ENCODE measurements at places on chromosomes 5 and 9. TPM values are rescaled to one million over a fixed set of nuclear protein-coding genes. Genes with fewer than 3 reads are reported as not detected.

Gene IFNA21
- total RNA-seq: not detected

Gene HACD4
- not detected for total RNA-seq

Gene F2RL1
- 1.7 TPM for total RNA-seq

Gene FOXD4L4
- not detected for total RNA-seq

Gene KIF20A
- 105 TPM for total RNA-seq

Gene NSG2
- not detected for total RNA-seq

Gene EQTN
- not detected for total RNA-seq

Gene ORM2
- not detected for total RNA-seq

Gene SEMA6A
- 1.5 TPM for total RNA-seq

Gene INSL6
- not detected for total RNA-seq

- DNase-seq: no peak
Measured at GRCh38 chr5:8238080-8238479, 369.1 kb downstream of the MTRR start.

GRCh38 chr5:2133936-2134335 lies 251.2 kb upstream of the IRX4 start:
- no peak for DNase-seq

GRCh38 chr5:140311011-140311467 lies 8.1 kb upstream of the PFDN1 start:
- DNase-seq: peak; percentile 98

- DNase-seq: no peak
Measured at GRCh38 chr9:137294681-137295237, 7.3 kb downstream of the NRARP start.

DNA sequence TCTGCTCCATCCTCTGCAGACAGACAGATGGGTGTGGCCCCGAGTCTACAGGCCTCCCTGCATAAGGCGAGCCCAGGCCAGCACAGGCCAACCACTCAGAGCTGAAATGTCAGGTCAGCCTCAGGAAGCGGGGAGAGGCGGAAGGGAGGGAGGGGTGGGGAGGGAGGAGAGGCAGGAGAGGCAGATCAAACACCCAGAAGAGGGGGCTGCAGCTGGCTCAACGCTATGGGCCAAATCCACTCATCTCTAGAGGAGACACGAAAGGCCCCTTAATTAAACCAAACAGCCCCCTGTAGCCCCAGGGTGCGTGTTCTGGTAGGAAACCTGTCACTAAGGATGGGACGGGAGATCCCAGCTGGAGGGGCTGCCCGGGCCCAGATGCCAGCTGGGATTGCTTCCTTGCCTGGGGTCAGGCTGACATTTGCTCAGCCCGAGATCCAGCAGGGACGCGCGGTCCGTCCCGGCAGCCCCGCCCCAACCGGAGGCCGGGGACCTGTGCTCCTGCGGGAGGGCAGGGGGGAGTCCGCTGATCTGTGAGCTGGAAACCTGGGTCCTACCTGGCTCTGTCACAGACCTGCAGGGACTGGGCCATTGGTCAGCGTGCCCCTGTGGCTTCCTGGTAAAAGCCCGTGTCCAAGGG lies 97.2 kb upstream of the SARDH start:
- no peak for DNase-seq

- no peak for DNase-seq
Measured at GRCh38 chr5:111772456-111773122, 15.6 kb upstream of the NREP start.

DNA sequence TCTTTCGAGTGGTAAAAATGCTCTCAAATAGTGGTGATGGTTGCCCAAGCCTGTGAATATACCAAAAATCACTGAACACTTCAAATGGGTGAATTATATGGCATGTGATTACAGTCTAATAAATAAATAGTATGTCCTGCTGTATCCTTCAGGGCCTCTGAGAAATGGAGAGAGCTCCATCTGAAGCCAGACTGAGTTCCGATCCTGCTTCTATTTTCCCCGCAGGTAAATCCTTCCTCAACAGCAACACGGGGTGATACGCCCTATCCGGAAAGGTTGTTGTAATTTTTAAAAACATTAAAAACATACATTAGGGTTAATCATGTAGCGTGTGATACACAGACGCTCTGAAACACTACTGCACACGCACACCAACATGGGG lies 695 bp upstream of the SNAPC3 start:
- no peak for DNase-seq

- no peak for DNase-seq
Measured at GRCh38 chr9:27472195-27472594, 51.9 kb upstream of the IFNK start.

- no peak for DNase-seq
Measured at GRCh38 chr9:117340422-117340821, 74.4 kb downstream of the ASTN2 start.

DNA sequence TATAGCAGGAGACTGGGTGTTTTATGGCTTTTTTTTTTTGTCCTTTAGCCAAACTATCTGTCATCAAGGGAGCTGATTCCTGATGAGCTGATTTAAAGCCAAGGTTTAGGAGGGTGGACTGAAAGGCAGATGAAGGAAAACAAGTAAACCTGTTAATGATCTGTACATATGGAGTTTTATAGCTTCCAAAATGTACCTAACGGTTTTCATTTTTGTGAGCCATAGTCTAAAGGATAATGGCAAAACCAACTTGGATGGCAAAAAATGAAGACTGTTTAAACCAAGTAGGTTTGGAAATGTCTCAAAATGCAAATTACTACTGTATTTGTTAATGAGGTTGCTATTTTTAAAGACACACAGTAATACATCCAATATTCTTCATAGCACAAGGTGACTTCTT lies 281.5 kb downstream of the YTHDC2 start:
- no peak for DNase-seq

DNA sequence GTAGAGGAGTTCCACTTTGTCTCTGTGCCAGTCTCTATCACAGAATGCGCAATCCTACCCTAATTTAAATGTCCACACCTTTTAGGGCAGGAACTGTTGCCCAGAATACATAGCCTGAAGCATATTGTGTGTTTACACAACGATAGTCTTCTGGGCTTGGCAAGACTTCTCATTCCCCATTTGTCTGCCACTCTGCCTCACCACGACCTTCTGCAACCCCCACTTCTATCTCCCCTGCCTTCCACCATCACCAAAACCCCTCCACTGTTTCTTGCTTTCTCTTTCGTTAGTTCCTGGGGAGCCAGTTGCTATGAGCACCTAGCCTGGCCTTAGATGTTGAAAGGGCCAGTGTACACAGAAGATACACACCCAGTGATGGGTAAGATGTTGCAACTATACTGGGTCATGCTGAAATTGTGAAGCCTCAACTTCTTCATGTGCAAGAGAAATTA lies 883 bp upstream of the RNF145 start:
- no peak for DNase-seq

- DNase-seq: no peak
Measured at GRCh38 chr9:77293949-77294348, 116.6 kb downstream of the VPS13A start.

DNA sequence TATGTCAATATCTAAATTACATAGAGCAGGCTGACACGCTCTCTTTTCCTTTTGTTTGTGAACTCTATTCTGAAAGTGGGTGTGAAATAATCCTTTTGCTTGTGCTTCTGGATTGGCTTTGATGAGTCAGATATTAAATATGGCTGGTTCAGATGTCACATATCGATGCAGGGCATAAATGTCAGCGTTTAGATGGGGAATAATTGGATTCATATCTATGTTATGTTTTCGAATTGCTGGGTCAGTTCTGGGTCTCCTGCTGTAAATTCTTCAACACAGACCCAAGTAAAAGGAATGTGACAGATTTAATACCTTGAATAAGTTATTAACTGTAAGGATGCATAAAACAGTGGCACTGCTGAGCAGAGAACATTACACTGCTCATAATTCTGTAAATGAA lies 118.7 kb upstream of the SNX2 start:
- no peak for DNase-seq

- no peak for DNase-seq
Measured at GRCh38 chr5:10400831-10401230, 40.8 kb upstream of the ROPN1L start.

DNA sequence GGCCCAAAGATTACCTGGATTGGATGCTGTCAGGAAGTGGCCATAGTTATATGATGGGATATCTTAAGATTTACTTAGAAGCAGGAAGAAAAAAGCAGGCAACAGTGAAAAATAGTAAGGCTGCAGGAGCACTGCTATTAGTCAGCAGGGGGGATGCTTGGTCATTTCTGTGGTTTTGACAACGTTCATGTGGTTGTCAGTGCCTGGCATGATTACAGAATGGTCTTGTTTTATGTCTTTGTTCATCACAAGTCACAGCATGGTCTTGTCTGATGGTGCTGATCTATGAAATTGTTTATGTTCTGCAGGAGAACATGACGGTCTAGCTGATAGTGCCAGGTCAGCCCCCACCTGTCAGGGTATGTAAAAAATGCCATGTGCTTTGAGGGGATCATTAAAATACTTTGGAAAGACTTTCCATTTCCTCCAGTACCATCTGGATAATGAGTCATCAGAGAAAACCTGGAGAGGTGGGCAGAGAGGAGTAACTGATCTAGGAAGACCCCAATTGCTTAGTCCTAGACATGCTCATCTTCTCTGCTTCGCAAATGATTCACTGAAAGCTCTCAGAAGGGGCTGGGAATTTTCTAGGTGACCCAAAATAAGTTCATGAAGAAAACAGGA lies 48.5 kb downstream of the PLGRKT start:
- peak; percentile 81 for DNase-seq

- DNase-seq: no peak
Measured at GRCh38 chr5:135718651-135719050, 115.8 kb upstream of the SLC25A48 start.

DNA sequence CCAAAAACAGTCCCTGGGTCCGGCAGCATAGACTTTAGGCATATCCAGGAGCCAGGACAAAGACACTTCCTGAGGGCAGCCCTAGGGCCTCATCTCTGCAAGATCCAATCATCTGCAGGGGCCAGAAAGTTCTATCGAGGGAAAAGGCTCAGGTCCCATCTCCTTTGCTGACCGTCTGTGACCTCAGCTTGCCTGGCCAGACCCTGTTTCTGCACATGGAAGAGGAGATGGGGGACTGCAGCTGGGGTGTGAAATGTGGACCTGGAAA lies 51.0 kb upstream of the FCN1 start:
- no peak for DNase-seq

- DNase-seq: no peak
Measured at GRCh38 chr5:172669386-172670004, 28.4 kb downstream of the NEURL1B start.

DNA sequence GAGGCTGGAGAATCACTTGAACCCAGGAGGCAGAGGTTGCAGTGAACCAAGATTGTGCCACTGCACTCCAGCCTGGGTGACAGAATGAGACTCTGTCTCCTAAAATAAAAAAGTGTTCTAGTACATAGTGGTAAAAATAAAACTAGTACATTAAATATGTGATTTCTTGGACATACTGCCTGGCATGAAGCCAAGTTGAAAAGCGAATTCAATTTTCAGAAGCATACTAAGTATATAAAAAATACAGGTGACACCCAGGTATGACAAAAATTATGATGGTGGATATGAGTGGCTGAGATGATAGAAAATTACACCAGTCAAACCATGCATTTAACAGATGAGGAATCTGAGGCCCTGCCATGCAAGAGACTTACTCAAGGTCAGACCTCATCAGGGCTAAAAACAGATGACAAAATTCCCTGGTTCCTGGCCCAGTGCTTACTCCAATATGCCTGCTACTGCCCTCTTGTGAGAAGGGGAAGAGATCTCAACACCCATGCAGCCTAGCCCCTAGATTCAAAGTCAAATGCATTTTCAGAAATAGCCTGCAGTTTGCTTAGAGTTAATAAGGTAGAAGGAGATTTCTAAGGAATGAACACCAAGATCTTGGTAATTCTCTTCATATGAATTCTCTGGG lies 46.6 kb upstream of the GNPDA1 start:
- DNase-seq: no peak

- peak; percentile 58 for DNase-seq
Measured at GRCh38 chr5:139636975-139637408, 11.2 kb upstream of the CXXC5 start.

GRCh38 chr9:89481538-89481915 lies 16.4 kb downstream of the SEMA4D start:
- DNase-seq: no peak

DNA sequence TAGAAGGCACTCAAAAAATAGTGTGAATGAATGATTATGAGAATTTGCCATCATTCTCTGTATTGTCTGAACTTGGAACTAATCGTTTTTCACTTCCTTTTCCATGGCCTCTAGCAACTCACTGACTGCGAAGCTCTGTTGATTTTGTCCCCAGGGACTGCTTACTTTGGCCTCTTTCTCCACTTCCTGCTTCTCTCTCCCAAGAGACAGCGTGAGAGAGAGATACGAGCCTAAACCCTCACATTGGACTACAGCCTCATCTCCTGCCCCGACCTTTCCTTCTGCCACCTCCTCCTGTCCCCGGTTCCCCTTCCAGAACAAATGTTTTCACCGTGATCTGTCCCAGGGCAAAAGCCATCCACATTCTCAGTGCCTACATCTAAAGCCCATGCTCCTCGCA lies 300.8 kb upstream of the PANK3 start:
- DNase-seq: no peak

DNA sequence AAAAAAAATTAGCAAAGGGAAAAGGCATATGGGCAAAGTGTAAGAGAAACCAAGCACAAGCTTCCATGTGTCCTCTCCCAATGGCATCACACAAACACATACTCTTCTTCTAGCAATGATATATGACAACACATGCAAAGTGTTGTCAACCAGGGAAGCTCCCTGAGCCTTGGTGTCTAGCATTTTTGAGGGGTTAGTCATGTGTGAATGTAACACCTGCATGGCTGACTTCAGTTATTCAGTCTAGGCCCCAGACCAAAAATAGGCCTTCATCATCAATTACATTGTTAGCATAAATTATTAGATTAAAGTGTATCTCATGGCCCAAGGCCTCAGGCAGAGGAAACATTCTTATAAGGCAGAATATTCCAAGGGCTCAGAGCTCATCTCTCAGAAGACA lies 450.0 kb downstream of the TLE1 start:
- no peak for DNase-seq

GRCh38 chr9:88571419-88571818 lies 36.4 kb downstream of the NXNL2 start:
- no peak for DNase-seq

GRCh38 chr5:65327582-65327981 lies 154.1 kb downstream of the ADAMTS6 start:
- no peak for DNase-seq

DNA sequence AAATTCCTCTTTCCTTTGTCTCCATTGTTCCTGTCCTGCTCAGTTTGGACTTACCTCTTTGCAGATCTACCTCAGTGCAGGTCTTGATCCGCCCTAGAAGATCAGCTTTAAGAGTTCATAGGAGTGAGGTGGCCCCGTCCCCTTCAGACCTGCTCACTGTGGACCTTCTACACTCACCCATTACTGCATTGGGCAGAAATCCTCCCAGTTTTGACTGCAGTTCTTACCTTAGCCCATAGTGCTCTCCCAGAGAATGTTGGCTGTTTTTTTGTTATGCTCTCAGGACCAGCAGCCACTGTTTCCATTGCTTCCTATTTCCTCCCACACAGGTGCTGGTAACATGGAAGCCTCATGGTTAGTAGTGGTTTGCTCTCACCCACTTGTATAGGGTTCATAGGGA lies 63.3 kb downstream of the GALNT10 start:
- no peak for DNase-seq

GRCh38 chr5:38541174-38541725 lies 15.2 kb downstream of the LIFR start:
- DNase-seq: no peak

Measured in A172 (cell line).